AG10803 (cell line): ENCODE measurements at places on chromosomes 11 and 22.

GRCh38 chr11:12905435-12905834 is 103.7 kb upstream of the RASSF10 start:
- DNase-seq, result no peak

GRCh38 chr11:57640068-57640800 is 9.5 kb downstream of the YPEL4 start:
- no peak for DNase-seq

GRCh38 chr11:75031224-75031753 is 42.6 kb downstream of the NEU3 start:
- DNase-seq, result peak; percentile 76

DNA sequence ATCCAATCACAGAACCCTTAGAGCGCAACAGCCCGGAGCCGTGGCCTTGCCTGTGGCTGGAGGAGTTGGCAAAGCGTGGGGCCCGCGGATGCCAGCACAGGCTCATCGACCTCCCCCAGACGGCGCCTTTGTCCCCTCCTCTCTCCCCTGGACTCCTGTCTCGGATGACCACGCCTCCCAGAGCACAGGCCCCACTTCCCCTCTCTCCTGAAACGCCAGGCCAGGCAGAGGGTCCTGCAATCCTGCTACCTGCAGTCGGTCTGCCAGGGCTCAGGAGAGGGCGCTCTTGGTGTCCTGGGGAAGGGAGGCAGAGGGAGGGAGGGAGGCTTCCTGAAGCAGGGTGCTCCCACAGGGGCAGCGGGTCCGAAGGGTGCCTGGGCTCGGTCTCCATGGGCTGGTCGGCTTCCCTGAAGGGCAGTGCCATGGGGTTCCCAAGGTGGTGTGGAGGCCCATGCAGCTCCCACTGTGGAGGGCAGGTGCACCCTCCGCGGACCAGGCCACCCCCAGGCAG is 16.6 kb upstream of the TTLL12 start:
- no peak for DNase-seq

DNA sequence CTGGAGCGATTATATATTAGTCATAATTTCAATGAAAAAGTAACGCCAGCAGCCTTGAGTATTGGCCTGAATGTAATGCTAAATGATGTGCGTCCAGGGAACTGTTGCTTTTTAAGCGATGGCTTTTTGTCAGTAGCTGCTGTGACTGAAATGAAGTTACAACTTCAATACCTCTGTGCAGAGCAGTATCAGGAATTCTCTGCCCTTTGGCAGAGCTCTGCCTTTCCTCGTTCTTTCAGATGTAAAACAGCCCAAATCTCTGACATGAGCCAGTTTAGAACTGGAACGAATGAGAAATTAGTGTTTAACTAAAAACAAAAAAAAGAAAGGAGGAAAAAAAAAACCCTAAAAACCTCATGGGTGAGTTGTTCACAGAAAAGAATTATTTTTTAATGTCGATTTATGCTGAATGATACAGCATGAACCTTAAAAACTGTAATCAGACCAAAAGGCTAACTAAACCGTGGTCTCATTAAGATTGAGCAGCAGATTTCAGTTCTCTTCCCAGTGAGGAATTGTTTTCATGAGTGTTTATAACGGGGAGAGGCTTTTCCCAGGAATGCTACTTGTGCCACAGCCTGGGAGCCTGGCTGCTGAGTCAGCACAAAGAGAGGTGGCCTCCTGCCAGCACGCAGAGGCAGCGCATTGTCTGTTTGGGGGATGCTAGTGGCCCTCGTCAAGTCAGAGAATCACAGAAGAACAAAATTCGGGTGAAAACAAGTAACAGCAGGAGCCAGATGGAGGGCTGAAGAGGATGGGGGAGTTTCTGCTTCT is 146.2 kb upstream of the RASSF10 start:
- DNase-seq, result peak; percentile 92

GRCh38 chr11:119759747-119760412 is 30.9 kb upstream of the NECTIN1 start:
- no peak for DNase-seq

GRCh38 chr11:95088946-95089619 is 563 bp upstream of the ENDOD1 start:
- no peak for DNase-seq

DNA sequence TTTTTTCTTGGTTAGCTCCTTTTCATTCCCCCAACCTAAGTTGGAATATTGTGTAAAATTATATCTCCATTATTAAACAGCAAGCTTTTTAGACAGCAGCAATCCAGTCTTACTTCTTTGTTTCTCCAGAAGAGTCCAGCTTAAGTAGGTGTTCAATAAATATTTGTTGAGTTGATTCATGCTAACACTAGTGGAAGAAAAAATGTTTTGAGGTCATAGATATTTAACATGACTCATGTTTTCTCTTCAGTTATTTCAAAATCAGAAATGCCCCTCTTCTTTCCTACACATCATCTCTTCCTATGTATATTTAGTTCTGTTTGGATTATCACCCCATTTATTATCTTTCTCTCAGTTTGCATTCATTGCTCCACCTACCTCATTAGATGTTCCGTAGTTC is 20.3 kb downstream of the CCDC83 start:
- DNase-seq, result peak; percentile 77

- no peak for DNase-seq
These were observed 61.3 kb downstream of the MN1 start for GRCh38 chr22:27740202-27740748.

DNA sequence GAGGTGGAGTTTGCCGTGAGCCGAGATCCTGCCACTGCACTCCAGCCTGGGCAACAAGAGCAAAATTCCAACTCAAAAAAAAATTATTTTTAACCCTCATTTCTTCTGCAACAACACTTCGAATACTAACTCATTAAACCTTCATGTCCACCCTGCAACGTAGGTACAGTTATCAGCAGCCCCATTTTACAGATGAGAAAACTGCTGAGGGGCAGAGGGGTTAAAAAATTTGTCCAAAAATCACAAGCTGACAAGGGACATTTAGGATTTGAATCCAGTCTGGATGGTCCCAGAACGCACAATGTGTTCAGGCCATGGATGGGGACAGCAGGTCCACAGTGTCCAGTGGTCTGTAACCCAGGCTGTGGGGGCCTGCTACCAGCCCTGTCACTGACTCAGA is 29.0 kb downstream of the RHOD start:
- no peak for DNase-seq

DNA sequence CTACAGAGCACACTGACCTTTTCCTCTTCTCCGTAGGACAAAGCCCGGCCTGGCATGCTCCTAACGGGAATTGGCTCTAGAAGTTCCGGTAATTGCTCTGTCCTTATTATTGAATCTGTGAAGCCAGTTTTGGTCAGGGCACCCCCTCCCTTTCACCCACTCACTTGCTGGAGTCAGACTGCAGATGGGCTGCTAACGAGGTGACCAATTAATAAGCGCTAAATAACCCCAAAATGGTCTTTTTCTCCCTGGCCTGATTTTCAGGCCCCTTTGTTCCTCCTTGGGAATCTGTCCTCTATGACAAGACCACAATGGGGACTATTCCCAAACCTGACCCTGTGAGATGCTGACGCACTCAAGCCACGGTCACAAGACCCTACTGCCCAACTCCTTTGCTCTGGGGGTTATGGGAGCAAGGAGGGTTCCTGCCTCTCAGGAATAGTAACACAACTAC is 610.0 kb upstream of the CADM1 start:
- no peak for DNase-seq

DNA sequence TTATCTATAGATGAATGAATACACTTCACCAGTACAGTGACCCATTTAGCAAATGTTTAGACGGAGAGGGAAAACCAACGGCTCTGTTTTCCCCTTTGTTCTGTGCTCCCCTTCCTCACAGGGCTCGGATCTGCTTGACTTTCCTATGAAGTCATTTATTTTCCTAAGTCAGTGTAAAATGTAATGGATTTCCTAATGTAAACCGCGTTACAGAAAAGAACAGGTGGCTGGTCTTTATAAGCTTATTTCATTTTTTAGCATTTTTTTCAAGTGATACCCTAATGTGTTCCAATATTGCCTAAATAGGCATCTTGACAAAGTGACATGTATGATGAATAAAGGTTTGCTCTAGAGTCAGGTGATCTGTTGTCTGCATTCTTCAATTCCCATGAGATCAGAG is 207.5 kb downstream of the PGR start:
- no peak for DNase-seq

GRCh38 chr22:49997251-49997599 is 15.3 kb downstream of the IL17REL start:
- no peak for DNase-seq

- DNase-seq, result no peak
These were observed 1518.5 kb downstream of the BRD1 start for GRCh38 chr22:48309115-48309705.

GRCh38 chr11:111635706-111636045 is 33.4 kb downstream of the SIK2 start:
- peak; percentile 76 for DNase-seq

DNA sequence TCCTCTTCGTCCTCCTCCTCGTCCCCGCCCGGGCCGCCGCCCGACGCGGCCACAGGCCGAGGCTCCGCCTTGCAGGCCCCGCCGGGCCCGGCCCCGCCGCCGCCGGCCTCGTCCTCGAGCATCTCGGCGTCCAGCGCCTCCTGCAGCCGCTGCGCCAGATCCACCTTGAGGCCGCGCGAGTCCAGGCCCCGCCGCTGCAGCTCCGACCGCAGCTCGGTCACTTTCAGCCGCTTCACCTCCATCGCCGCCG is 417 bp downstream of the HNRNPUL2 start:
- DNase-seq, result no peak

DNA sequence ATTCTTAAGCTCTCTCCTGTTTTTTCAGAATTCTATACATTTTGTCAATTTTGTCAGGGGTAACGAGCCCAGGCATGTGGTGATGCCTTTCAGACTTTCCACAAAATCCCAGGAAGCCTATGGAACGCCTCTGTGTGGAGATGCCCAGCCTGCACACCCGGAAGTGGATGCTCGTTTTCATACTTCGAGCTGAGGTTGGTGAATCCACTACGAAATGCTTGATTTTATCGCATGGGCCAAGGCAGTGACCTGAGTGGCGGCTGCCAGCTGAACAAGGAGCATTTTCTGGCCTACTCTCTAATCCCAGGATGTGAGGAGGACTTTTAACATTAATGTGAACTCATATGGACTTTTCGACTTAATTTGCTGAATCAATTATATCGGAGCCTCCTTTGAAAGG is 426.7 kb upstream of the B3GAT1 start:
- no peak for DNase-seq

GRCh38 chr11:119352857-119353260 is 6.4 kb upstream of the MFRP start:
- no peak for DNase-seq

DNA sequence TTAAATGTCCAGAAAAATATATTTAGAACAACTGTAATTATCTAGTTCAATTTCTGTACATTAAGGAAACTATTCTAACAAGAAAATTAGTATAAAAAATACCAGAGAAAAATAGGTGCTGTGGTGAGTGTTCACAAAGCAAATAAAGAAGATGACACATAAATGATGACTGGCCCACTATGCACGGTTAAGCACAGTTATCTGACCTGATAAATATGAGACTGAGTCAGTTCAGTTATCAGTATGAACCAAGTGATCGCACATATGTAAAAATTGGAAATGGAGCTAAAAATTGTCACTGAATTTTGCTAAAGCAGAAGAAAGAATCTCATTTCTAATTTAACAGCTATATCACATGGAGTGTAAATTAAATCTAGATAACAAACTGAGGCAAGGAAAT is 18.8 kb upstream of the MAML2 start:
- DNase-seq, result no peak

GRCh38 chr11:117011541-117011898 is 86.7 kb downstream of the SIK3 start:
- DNase-seq, result no peak

- no peak for DNase-seq
These were observed 224.9 kb downstream of the NELL1 start for GRCh38 chr11:20894296-20894695.

GRCh38 chr11:5833446-5833845 is 8.3 kb downstream of the OR52E6 start:
- DNase-seq, result no peak

- DNase-seq, result no peak
These were observed 580 bp downstream of the DTX4 start for GRCh38 chr11:59172345-59173079.

- DNase-seq, result peak; percentile 22
These were observed 16.1 kb upstream of the BRSK2 start for GRCh38 chr11:1373536-1374214.

DNA sequence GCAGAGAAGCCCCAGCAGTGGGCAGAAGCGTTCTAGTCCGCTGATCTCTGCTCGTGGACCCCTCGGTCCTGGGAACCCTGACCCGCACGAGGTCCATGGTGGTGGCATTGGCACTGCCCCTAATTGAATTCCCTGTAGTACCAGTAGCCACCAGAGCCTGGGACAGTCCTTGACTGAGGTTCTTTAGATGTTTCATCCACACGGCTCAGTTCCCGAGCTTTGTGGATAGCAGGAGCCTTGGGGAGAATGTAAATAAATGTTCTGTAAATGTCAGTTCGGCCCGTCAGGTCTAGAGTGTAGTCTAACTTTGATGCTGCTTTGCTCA is 39.4 kb upstream of the SEPTIN5 start:
- no peak for DNase-seq

DNA sequence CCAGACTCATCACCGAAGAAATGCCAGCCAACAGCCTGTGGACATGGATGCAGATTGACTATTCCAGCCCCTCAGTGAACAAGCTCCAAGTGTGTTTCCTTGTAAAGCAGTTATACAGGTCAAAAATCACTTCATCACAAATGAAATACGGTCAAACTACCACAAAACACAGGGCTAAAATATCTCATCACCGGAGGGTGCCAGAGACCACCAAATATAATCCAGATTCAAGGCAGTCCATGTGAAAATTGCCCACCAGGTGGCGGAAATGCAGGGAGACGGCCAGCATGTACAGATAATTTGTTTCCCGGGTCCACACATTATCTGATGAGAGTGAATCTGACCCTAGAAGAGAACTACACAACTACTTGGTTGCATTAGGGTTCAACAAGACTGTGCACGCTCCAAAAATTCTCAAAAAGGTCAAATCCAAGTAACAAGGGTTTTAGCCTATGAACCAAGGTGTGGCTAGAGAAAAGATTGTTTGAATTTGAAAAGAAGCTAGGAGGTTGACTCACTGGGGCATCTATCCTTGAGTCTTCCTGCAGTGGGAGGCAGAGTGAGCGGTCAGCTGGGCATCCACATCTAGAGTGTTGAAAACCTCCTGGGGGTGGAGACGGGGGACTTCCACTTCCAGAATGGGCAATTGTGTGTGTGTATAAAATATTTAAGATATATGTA is 71.7 kb downstream of the IGLL5 start:
- peak; percentile 65 for DNase-seq

- peak; percentile 15 for DNase-seq
These were observed 218.2 kb upstream of the CCDC179 start for GRCh38 chr11:23078289-23078971.

- peak; percentile 75 for DNase-seq
These were observed 717 bp upstream of the SLC7A4 start for GRCh38 chr22:21032868-21033688.

GRCh38 chr11:61785837-61786402 is 6.5 kb downstream of the TMEM258 start:
- no peak for DNase-seq

DNA sequence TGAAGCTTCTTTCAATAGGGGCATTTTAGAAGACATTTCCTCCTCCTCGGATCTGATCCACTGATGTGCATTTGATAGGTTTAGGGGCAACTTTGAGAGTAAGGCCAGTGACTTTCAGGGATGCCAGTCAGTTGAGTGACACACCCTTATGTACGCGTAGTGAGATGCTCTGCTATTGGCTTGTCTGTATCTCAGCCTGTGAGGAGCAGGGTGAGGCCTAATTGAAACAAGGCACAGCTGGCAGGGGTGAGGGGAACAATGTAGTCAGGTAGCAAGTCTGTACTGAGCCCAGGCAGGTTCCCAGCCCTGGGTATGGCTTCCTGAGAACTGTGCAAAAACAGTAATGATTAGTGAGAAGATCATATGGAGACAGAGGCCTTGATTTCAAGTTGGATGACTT is 61.5 kb downstream of the STIM1 start:
- DNase-seq, result no peak

GRCh38 chr11:47111318-47111804 is 65.3 kb downstream of the ARFGAP2 start:
- DNase-seq, result no peak
